ENCODE measurements at places on chromosomes 4 and X.

- peak; percentile 89 for ATAC-seq
These were observed 145.0 kb downstream of the SOWAHB start for GRCh38 chr4:76752861-76753501.

DNA sequence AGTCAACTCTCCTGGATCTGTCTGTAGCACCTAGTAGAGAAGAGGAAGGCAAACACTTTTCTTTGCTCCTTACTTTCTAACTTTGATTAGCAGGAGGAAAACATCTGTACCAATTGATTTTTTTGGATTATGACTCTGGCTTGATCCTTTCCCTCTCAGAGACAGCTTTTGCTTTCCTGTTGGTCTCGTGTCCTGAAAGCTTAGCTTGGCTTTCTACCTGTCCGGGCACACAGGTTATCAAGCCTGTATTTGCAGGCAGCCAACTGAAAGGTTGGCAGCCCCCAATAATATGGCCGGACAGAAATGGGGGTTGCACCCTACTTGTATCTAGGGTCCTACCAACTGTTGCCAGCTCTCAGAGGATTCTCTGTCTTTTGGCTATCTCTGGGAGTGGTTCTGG lies 43.1 kb upstream of the LAMP2 start:
- no peak for ATAC-seq

GRCh38 chrX:141989134-141989533 lies 85.4 kb downstream of the MAGEC1 start:
- ATAC-seq: no peak

DNA sequence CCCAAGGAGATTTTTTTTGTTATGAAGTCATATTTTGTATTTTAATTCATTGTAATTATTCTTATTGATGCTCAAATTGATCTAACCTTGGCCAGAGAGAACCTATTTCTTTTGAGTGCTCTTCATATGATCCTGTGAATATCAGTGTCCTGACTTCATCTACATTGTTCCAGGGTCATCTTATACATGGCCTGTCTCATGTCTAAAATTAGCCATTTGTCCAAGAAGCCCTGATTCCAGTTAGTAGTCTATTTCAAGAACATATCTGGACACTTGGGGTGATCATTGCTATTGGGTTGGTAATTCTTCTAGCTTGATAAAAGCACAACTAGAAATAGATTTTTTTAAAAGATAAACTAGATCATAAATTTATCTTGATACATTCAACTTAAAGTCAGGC lies 266.2 kb downstream of the SPRY1 start:
- no peak for ATAC-seq

DNA sequence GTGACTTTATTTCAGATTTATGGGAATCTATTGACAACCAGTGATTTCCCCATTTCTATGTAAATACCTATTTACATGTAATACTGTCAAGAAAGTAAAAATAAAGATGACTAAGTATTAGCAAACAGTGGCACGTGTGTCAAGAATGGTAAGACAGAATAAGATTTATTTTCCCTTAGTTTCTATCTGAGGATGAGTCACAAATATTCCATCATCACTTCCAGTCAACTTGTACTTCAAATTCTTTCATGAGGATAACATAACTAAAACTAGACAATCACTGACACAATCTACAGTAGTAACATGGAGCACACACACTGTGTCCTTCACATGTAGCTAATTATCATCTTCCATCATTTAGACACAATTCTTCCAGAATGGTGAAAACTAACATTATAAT lies 625.3 kb upstream of the PCDH7 start:
- ATAC-seq: peak; percentile 56

GRCh38 chr4:80447493-80447892 lies 112.0 kb downstream of the CFAP299 start:
- no peak for ATAC-seq

DNA sequence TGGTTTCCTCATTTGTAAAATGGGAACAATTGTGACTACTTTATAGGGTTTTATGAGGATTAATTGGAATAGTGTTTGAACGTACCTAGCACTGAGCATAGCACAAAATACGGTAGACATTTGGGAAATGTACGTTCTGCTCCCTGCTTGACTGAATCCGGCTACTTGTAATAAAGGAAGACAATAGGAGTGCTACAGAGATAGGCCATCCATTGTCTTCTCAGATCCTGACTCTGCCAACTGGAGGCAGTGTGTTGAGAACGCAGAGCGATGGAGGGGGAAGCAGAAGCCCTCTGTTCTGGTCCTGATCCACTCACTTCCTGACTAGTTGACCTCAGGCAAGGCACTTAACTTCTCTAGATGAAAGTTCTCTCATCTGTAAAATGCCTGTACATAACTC lies 26.4 kb downstream of the ENPP6 start:
- ATAC-seq: no peak

- peak; percentile 90 for ATAC-seq
These were observed 140.3 kb upstream of the PGRMC2 start for GRCh38 chr4:128427832-128428366.

DNA sequence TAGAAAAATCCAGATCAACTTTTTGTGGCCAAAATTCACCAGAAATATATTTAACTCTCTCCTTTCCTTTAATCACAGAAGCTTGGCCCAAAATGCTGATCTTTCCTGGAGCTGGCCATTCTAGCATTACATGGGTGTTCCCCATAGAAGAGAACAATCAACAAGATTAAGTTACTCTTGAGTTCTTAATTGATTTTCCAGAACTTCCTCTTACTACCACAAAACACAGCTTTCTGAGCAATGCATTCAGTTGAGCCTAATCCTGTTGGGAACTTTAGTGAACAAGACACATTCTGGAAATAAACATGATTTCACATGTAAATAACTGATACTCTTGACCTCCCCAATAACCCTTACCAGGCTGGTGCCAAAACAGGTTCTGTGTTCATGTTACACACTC lies 45.4 kb upstream of the STIM2 start:
- ATAC-seq: no peak

- no peak for ATAC-seq
These were observed 168.0 kb downstream of the CDS1 start for GRCh38 chr4:84750960-84751283.

DNA sequence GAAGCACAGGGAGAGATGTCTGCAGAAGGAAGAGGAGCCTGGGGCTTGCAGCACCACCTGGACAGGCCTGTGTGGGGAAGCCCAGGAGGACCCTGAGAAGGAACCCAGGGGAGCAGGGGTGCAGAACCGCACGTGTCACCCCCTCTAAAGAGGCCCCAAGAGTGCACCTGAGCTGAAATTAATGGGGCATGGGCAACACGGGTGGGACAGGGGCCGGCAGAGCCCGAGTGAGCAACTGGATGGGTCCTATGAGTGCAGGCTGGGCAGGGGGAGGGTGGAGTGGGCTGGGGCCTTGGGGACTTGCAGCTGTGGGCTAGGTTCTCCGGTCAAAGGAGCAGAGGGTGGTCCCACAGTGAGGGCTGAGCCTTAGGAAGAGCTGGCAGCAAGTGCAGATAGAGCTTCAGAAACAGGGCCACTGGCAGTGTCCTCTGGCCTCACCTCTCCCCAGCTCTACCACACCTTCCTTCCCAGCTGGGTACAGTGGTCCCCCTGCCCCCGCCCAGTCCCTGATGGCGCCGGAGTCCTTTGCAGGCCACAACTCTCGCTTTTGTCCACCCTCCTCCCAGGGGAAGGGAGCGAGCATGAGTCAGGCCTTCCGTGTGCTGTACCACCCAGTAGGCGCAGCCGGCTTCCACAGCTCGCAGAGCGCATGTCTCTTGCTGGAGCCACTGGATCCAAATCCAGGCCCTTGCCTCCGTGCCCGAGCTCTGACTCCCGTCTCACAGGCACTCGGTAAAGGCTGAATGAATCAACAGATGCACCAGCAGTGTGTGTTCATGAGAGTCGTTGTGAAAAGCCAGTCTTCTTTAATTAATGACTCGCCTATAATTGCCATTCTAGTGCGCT lies 131.6 kb downstream of the HMX1 start:
- no peak for ATAC-seq

DNA sequence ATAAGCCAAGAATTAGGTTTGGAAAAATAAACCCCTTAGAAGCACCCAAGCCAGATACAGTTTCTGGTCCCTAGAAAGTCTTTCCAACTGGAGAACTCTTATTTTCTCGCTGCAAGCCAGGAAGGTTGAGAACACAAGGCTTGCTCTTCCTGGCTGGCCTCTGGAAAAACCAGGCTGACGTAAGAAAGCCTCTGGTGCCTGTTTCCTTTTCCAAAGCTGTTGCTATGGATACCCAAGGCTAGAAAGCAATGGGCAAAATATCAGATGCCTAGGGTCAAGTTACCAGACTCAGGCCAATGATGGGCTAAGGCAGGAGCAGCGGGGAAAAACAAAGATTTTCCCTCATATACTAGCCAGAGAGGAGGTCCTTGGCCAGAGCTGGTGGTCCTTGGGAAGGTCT lies 281.6 kb downstream of the KLHL13 start:
- no peak for ATAC-seq

GRCh38 chrX:44043496-44043895 lies 70.3 kb upstream of the NDP start:
- ATAC-seq: no peak

DNA sequence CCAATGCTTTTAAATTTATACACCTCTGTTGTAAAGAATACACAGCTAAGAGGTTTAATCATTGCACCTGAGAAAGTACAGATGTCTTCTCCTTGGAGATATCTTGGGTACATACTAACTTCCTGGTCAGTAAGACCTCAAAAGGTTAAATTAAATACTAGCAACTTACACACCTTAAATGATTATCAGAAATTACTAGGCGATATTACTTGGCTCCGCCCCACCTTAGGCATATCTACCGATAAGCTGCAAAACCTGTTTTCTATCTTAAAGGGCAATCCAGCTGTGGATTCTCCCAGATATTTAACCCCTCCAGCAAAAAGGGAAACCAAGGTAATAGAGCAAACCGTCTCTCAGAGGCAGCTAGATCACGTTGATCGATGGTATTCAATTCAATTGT lies 819.4 kb downstream of the FAM133A start:
- ATAC-seq: no peak
